ENCODE measurements at places on chromosomes 11 and 22.

GRCh38 chr11:132644520-132645239 lies 887.6 kb downstream of the OPCML start:
- no peak for DNase-seq

GRCh38 chr11:80371931-80372330 lies 931.1 kb upstream of the TENM4 start:
- no peak for DNase-seq

- peak; percentile 79 for DNase-seq
Observed at GRCh38 chr22:36156515-36157419, 3.8 kb downstream of the APOL3 start.

- peak; percentile 36 for DNase-seq
Observed at GRCh38 chr11:124075841-124076651, 34.9 kb upstream of the OR10G7 start.

- DNase-seq, result no peak
Observed at GRCh38 chr11:77259641-77260040, 41.8 kb downstream of the GDPD4 start.

DNA sequence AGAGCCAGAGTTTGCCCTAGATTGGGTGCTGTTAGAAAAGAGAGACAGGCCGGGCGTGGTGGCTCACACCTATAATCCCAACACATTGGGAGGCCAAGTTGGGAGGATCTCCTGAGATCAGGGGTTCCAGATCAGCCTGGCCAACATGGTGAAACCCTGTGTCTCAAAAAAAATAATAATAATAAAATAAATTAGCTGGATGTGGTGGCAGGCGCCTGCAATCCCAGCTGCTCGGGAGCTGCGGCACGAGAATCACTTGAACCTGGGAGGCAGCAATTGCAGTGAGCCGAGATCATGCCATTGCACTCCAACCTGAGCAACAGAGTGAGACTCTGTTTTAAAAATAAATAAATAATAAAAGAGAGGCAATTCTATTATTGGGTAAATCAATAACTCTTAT lies 199.2 kb upstream of the GUCY1A2 start:
- no peak for DNase-seq

- no peak for DNase-seq
Observed at GRCh38 chr11:108278546-108278945, 55.7 kb downstream of the ATM start.

GRCh38 chr22:49803134-49803533 lies 24.5 kb downstream of the BRD1 start:
- DNase-seq, result no peak

DNA sequence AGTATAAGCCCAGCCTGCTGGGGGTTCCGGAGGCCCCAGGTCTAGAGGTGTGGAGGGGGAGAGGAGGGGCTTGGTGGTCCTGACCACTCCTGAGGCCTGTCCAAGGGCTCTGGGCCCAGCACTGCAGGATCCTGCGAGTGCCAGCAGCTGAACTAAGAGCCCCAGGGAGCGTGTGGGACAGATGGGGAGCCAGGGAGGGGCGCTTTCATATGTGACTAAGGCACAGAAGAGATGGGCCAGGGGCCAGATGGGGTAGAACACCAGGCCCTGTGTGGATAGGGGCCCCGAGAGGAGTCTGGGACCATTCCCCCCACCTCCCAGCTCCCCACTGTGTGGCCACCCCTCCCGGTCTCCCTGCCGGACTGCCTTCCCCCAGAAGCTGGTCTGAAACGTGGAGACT lies 18.4 kb downstream of the MAFF start:
- DNase-seq, result no peak

GRCh38 chr11:14906578-14906977 lies 14.5 kb upstream of the CYP2R1 start:
- DNase-seq, result peak; percentile 36

DNA sequence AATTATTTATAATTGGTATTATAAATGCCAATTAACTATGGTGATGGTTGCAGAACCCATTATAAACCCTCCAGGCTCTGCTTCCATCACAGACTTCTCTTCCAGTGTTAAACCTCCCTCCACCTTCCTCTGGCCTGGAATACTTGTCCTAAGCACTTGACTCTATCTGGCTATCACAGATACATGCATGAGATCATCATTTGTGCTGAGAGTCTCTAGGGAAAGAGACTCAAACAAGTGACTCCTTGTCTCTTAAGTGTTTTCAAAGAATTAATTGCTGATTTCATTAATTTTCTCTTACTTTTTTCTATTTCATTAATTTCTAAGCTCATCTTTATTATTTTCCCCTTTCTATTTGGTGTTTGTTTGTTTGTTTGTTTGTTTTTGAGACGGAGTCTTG lies 29.1 kb downstream of the RTL6 start:
- no peak for DNase-seq

DNA sequence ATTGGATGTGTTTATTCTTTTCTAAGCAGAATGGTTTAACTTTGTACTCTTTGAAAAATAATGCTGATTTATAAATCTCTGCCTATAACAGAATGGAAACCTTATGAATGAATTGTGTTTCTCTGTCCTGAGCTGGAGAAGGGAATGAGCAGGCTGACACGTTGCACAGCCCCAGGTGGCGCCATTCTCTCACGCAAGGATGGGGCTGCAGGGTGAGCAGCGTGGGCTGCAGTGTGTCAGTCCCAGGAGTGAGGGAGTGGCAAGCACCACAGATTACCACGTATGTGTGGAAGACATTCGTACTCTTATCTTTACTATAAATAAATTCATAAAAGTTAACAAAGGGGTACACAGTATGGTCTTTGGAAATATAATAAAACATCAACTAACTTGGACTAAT lies 33.4 kb downstream of the FDX1 start:
- no peak for DNase-seq

- DNase-seq, result no peak
Observed at GRCh38 chr11:64619811-64620380, 28.9 kb downstream of the SLC22A12 start.

DNA sequence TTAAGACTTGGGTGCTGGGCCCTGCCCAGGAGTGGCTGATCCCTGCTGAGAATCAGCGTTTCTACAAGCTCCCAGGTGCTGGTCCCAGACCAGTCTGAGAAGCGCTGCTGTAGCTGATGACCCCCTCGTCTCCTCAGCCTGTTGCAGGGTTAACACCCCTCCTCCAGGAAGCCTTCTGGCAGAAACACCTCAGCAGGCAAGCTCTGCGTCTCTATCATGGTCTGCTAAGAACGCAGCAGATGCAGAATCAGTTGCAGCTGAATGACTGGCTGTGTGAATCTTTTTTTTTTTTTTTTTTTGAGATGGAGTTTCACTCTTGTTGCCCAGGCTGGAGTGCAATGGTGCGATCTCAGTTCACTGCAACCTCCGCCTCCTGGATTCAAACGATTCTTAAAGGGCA lies 132.5 kb downstream of the CACNA1I start:
- DNase-seq, result no peak

DNA sequence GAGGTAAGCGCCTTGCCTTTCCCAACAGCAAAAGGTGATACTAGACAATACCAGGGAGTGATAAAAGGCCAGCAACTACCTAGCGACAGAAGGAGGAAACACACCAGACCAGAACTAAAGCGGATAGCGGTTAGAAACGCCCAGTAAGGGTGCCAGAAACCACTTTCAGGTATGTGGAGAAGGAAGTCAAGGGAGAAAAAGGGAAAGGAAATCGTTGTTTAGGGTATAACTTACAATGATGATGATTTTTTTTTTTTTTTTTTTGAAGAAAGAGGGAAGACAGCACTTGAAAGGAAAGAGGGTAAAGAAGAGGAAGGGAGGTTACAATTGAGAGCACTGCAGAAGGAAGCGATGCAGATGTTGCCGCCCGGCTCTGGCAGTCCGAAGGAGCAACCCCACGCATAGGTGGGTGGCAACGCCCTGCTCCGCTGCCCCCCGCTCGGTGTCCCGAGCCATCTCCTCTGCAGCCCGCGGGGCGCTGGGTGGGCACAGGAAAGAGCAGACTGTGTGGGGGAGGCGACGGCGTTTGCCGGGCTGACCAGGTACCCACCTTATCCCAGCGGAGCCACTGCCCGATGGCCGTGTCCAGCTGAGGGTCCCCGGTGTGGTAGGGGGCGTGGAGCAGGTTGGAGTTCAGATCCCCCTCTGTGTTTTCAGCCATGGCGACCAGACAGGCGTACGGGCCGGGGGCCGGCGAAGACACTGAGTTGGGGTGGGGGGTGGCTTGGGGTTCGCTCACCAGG lies 561 bp downstream of the PGM2L1 start:
- no peak for DNase-seq

DNA sequence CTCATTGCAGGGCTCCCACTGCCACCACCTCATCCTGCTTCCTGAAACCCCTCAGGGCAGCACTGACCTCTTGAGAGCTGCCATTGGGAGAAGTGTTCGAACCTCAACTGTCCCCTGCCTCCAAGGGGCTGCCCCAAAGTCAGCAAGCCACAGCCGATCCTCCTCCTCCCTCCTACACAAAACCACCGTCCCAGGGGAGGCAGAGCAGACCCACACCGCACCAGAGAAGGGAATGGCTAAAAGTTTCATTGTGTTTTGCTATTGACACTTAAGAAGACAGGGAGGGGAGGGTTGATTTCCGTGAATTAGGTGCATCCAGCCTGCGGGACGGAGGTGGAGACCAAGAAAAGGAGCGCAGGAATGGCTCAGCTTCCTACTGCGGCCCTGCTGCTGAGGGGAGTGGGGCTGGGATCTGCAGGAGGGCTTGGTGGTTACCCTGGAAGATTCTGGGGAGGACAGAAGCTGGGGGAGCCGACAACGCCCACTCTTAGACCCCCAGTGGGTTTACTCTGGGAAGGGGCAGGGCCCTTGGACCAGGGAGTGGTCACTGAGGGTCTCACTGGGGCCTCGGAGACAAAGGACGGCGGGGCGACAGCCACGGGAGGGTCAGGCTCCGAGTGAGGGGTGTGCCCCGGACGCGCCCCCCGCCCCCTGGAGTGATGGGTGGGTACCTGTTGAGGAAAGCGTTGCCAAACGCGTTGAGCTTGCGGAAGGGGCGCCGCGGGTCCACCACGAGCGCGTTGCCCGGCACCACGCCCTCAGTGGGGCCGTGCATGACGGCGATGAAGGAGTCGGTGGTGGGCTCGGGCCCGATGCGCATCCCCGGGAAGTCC lies 815 bp downstream of the EHD1 start:
- peak; percentile 50 for DNase-seq

DNA sequence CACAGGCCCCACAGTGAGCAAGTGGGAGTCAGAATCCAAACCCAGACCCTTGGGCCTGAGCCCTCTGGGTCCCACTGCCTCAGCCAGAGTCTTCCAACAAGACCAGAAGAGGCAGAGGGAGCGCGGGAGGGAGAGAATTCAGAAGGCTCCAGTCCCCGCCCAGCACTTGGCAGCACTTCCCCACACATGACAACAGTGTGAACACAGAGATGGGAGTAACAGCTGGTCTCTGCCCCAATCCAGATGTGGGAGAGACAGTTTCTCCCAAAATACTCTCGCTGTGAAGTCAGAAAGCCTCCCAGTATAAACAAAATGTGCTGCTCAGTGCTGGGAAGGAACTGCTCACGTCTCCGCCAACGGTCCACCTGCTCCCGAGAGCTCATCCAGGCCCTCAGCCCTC lies 219.9 kb downstream of the MN1 start:
- DNase-seq, result no peak

GRCh38 chr11:3903207-3903896 lies 47.9 kb downstream of the STIM1 start:
- no peak for DNase-seq

DNA sequence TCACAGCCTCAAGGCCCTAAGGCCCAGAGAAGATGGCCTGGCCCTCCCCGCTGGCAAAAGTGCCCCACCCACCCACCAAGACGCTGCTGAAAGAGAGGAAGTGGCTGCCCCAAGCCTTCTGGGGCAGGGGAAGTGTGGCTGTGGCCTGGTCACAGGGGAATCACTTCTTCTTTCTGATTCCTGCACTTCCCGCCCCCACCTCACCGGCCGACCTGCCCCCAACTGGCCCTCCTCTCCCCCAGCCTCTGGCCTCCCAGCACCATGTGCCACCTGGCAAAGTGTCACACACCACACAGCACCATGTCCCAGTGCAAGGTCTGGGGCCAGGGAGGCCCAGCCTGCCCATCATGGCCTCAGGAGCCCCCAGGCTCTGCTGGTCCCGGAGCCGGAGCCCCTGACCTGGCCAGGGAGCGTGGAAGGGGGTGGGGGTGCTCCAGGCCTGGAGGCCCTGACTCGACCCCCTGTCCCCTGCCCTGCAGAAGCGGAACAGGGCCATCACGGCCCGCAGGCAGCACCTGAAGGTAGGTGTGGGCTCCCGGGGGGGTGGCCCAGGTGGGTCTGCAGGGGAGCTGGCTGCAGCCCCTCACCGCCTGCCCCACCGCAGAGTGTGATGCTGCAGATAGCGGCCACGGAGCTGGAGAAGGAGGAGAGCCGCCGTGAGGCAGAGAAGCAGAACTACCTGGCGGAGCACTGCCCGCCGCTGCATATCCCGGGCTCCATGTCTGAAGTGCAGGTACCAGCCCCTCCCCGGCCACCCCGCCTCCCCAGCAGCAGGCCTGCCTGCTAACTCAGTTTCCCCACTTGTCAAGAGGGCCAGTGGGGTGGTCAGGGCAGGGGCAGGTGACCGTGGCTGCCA lies 1.4 kb downstream of the TNNI2 start:
- DNase-seq, result no peak

- DNase-seq, result peak; percentile 77
Observed at GRCh38 chr11:111454561-111455192, 57.5 kb downstream of the BTG4 start.

DNA sequence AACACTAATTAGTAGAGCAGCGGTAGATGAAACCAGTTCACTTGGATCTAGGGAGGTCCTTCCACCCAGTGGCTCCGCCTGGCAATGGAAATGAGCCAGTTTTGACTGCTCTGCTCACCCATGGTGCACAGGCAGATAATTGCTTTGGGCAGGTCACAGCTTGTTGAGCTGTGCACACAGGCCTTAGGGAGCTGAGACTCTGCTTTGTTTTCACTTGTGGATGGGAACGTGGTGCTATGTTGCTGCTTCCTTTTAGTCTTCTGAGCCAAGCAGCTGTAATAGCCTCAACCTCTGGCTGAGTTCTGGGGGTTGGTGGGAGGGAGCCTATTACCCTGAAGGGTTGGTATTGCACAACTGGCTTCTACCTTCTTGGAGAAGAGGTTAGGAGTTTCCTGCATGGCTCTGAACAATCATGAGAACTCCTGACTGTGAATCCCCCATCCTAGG lies 262.3 kb upstream of the MTNR1B start:
- no peak for DNase-seq

DNA sequence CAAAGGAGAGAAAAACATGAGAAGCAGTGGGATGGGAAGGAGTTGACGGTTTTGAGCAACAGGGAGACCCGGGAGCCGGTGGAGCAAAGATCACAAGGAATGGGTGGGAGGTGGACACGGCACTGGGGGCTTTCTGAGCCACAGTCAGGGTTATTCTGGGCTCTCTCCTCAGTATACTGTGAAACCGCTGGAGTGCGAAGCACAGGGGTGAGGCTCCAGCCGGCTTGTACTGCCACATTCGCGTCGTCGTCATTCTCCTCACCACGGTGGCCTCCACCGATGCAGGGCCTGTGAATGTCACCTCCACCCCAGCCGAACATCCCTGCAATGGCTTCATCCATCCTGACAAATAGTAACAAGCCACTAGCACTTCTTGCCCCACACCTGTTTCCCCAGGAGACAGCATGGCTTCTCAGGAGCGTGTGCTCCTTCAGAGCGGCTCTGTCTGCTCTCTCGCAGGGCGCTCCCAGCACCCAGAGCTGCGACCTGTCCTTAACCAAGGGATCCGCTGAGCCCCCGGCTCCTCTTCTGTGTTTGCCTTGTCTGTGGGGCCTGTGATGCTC lies 1165.3 kb downstream of the TBC1D22A start:
- no peak for DNase-seq
